ENCODE measurements at places on chromosomes 4 and X. TPM values are rescaled to one million over a fixed set of nuclear protein-coding genes. Genes with fewer than 3 reads are reported as not detected.

GRCh38 chr4:175874306-175874705 is 62.2 kb upstream of the GPM6A start:
- H3K27ac ChIP-seq: no peak overlapping the region
- H3K4me3 ChIP-seq: no peak overlapping the region
- no peaks in the 10 kb centered on the region for H3K36me3 ChIP-seq

GRCh38 chr4:8385611-8386010 is 54.9 kb downstream of the ACOX3 start:
- DNase-seq: no peak
- H3K4me1 ChIP-seq: no peaks in the 10 kb centered on the region
- no peaks in the 10 kb centered on the region for H3K36me3 ChIP-seq
- no peaks in the 10 kb centered on the region for H3K27me3 ChIP-seq

The CYSLTR1 gene
- total RNA-seq: 26.6 TPM

- no peaks in the 10 kb centered on the region for H3K27me3 ChIP-seq
- no peak for DNase-seq
- no peak overlapping the region for H3K4me3 ChIP-seq
- no peaks in the 10 kb centered on the region for H3K4me1 ChIP-seq
- no peaks in the 10 kb centered on the region for H3K36me3 ChIP-seq
Observed at GRCh38 chrX:139828033-139828432, 104.8 kb downstream of the ATP11C start.

- no peaks in the 10 kb centered on the region for H3K36me3 ChIP-seq
- no peak for DNase-seq
- no peak overlapping the region for H3K27ac ChIP-seq
- H3K27me3 ChIP-seq: no peaks in the 10 kb centered on the region
Observed at GRCh38 chrX:68693481-68694434, 46.3 kb downstream of the STARD8 start.

- no peaks in the 10 kb centered on the region for H3K27me3 ChIP-seq
- no peak for DNase-seq
- H3K36me3 ChIP-seq: no peaks in the 10 kb centered on the region
- no peak overlapping the region for H3K27ac ChIP-seq
- H3K4me1 ChIP-seq: peaks cover 29% of the 10 kb centered on the region
Observed at GRCh38 chrX:65928522-65928921, 111.4 kb downstream of the VSIG4 start.

GRCh38 chr4:146207410-146207809 is 6.9 kb upstream of the REELD1 start:
- H3K4me3 ChIP-seq: no peak overlapping the region
- no peak for DNase-seq
- H3K4me1 ChIP-seq: no peaks in the 10 kb centered on the region

GRCh38 chr4:31204874-31205273 is 484.7 kb downstream of the PCDH7 start:
- H3K36me3 ChIP-seq: no peaks in the 10 kb centered on the region
- no peaks in the 10 kb centered on the region for H3K4me1 ChIP-seq
- no peaks in the 10 kb centered on the region for H3K27me3 ChIP-seq

GRCh38 chr4:5186271-5187064 is 135.2 kb downstream of the STK32B start:
- no peak overlapping the region for H3K27ac ChIP-seq
- no peaks in the 10 kb centered on the region for H3K36me3 ChIP-seq
- no peak for DNase-seq
- H3K4me1 ChIP-seq: no peaks in the 10 kb centered on the region
- no peaks in the 10 kb centered on the region for H3K27me3 ChIP-seq
- H3K4me3 ChIP-seq: no peak overlapping the region

The FDCSP gene
- total RNA-seq: not detected

All from naive thymus-derived CD4-positive, alpha-beta T cell (primary cell).